ENCODE measurements at places on chromosomes 5 and 9.

DNA sequence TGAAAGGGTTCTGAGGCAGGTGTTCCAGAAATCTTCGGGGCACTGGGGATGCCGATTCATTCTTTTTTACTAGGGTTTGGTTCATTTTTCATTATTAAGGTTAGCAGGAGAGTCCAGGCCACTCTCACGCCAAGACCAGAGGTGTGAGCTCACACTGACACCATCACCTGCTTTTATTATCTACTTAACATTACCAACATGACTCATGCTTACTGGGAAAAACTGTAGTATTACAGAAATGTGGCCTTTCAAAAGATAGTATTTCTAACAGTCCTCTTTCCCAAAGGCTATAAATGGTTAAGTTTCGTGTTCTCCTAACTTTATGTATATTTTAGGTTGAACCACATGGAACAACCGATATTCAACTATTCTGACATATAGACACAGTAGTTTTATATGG is 222.1 kb downstream of the ROR2 start:
- DNase-seq, result no peak

DNA sequence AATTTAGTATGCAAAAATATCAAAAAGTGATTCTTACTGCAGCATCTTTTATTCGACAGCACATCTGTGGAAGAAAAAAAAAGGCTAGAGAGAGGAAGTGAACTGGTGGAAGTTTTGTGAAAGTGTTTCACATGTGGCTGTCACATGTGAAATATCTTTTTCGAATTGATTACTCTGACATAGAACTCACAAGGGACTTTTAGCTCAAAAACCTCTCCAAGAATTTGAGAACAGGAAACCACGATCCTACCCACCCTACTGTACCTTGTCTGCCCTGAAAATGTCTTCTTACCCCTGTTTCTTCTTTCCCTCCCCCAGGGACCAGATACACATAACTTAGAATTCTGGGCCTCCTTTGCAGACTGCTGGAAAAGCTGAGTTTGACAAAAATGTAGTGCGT is 106.5 kb upstream of the PRRC1 start:
- no peak for DNase-seq

GRCh38 chr9:101027733-101028345 is 688 bp upstream of the PLPPR1 start:
- DNase-seq, result no peak

- DNase-seq, result no peak
Measured at GRCh38 chr9:130570208-130570607, 9.2 kb upstream of the FUBP3 start.

- DNase-seq, result no peak
Measured at GRCh38 chr5:10653751-10654400, 90.0 kb downstream of the ANKRD33B start.

- DNase-seq, result peak; percentile 79
Measured at GRCh38 chr9:121992571-121993212, 100.4 kb downstream of the TTLL11 start.

- DNase-seq, result no peak
Measured at GRCh38 chr5:119512277-119512676, 60.0 kb downstream of the HSD17B4 start.

GRCh38 chr5:96370976-96371375 is 62.1 kb downstream of the PCSK1 start:
- no peak for DNase-seq

DNA sequence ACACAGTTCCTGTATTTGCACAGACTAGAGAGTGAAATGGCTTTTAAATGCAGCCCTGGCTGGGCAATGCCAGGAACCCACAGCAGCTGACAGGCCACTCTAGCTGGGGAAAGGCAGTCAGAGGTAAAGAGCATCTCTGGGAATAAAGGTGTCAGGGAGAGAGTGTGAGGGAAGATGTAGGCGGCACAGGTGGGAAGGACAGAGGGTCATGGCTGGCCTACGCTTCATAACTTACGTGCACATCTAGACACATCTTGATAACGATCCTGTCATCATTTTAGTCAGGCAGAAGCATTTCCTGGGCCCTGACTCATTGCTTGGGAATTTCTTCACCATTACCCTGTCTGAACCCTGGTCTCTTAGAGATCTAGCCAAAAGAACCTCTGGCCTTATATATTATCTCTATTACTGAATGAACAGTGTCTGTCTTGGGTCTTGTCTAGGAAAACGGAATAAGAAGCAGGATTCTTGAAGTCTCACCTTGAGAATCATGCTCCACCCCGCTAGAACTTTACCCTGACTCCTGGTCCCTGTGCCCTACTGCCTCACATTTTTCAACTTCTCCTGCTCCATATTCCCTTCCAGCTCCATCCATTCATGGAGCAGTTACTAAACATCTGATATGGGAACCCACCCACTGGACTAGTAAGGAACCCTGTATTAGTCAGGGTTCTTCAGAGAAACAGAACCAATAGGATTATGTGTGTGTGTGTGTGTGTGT is 106.4 kb upstream of the ELL2 start:
- DNase-seq, result no peak

GRCh38 chr9:7055171-7055903 is 297.6 kb downstream of the KDM4C start:
- DNase-seq, result no peak

GRCh38 chr9:114511978-114512874 is 7.0 kb upstream of the WHRN start:
- no peak for DNase-seq

DNA sequence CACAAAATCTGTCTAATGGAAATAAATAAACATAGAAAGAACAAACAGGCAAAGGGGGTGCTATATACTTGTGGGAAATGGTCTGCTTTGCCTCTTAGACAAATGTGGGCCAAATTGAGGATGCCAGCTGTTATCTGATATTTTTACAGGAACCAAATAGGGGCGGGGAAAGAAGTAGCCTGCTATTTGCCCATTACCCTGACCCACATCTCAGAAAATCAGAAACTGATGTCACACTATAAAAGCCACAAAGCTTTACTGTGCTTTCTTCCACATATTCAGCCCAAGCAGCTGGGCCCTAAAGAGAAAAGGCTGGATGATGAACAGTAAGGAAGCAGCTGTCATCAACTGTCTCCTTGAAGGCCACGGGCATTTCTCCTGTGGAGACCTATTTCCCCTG is 97.3 kb downstream of the ELAVL2 start:
- DNase-seq, result no peak

DNA sequence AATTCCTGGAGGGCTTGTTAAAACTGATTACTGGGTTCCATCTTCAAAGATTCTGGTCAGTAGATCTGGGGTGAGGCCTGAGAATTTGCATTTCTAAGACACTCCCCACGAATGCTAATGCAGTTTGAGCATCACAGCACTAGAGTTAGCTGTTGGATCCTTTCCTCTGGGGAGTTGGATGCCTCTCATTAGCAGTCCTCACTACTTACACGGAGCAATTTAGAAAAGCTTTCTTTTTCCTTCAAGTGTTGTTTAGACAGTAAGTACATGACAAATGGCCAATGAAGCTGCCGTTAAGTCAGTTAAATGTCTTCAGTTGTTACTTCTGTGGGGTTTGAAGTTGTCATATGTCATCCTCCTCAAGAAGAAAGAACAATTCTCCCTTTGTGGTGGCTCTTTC is 74.9 kb upstream of the HMHB1 start:
- no peak for DNase-seq

- no peak for DNase-seq
Measured at GRCh38 chr5:6687505-6687904, 25.7 kb upstream of the TENT4A start.

DNA sequence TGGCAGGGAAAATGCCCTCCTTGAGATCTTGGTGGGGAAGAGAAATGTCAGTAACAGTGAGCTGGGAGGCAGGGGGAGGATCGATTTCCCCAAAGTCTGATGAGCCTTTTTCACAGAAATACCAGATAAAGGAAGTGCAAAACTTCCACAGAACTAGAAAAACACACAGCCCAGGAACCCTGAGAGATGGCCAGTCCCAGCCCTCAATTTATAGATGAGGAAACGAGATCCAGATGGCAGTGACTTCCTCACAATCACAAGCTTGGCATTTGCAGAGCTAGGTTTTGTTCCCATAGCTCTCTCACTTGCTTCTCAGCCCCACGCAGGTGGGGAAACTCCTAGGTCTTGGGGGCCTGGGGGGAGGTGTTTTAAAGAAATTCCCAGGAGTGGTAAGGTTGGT is 3.8 kb upstream of the GGTA1 start:
- DNase-seq, result no peak

DNA sequence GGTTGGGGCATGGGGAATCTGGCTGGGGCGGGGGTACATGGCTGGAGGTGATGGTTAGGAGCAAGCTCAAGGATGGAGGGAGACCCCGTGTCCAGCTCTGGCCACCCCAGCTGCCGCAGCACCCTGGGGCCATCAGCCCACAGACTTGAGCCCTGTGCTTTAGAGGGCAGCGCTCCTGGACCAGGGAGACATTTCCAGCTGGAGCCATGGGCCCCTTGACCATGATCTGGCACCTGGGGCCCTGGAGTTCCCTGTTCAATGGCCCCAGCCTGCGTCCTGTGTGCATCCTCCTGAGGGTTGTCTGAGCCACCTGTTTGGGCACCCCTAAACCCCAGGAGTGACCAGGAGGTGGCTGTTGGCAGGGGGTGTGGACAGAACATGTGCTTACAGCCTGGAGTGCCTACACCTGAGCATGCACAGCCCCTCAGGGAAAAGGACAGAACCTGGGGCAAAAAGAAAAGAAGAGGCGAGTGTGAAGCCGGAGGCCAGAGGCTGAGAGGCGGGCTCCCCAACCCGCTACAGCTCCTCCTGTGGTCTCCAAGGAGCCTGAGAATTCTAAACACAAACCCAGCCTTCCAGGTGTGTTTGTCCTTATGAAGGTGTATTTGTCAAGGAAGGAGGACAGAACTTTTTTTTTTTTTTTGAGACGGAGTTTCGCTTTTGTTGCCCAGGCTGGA is 126.7 kb downstream of the C9orf50 start:
- no peak for DNase-seq

- DNase-seq, result no peak
Measured at GRCh38 chr9:127095411-127095810, 27.0 kb downstream of the ANGPTL2 start.

- DNase-seq, result no peak
Measured at GRCh38 chr9:94799578-94800264, 73.2 kb downstream of the AOPEP start.

DNA sequence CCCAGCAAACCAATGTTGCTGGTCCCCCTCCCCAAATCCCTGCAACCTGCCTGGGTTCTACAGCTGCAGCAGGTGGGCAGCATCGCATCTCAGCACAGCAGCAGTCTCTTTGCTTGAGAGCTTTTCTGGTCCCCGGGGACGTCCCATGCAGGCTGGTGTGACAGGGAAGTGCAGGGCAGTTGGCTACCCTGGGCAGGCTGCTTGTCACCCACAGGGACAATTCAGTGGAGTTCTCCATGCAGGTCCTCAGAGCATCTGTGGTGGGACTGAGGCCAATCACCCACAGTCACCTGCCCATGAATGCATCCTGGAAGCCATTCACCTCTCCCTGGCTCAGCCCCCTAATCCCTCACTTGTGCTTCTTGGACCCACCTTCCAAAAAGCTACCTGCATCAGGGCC is 43.9 kb upstream of the SEMA4D start:
- DNase-seq, result no peak

DNA sequence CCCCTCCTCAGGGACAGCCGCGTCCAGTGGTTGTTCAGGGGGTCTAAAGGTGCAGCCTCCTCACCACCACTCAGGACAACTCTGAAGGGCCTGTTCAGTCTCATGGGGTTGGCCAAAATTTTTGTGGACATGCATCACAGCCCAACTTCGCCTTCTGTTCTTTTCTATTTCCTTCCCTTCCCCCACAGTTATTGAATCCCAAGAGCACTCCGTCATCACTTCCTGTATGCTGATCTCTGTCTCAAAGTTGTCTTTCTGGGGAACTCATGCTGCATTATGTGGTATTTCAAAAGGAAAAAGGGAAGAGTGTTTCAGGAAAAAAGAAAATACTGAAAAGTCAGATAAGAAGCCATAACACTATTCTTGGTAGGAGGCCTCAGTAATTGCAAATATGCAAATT is 355.4 kb downstream of the CAAP1 start:
- no peak for DNase-seq

- DNase-seq, result no peak
Measured at GRCh38 chr5:72954389-72954788, 1.5 kb upstream of the FCHO2 start.

- no peak for DNase-seq
Measured at GRCh38 chr9:93049491-93049890, 9.0 kb upstream of the SUSD3 start.

DNA sequence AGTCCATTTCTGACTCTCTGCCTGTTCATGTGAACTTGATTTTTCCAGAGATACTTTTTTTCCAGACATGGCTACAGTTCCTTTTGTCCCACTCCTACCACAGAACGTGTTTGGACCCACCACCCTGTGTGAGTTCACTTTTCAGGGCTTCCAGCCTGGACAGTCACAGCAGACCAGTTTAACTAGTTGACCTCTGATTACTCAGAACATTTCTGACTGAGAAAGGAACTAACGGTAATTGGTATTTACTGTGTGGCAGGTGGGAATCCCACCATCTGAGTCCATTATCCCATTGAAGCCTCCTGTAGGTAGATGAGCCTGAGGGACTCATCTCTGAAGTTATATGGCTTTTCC is 210.1 kb downstream of the GOLPH3 start:
- DNase-seq, result no peak

DNA sequence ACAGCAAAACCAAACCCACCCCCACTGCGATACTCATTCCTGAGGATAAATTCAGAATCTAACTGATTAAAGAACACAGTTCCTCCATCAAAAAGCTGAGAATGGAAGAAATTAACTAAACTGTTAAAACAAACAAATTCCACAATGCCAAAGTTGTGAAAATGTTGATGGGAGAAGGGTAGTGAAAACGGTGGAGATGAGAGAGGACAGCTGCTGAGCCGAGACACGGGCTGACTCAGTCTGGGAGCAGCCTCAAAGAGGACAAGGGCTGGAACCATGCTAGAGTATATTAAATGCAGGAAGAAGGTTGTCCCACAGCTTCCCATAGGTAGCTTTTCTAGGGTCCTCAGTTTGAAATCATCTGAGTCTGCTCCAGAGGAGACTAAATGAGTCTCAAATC is 14.3 kb downstream of the ADAMTS12 start:
- DNase-seq, result no peak

- DNase-seq, result no peak
Measured at GRCh38 chr5:42573386-42573785, 150.1 kb downstream of the GHR start.

GRCh38 chr9:117224695-117225094 is 190.2 kb downstream of the ASTN2 start:
- no peak for DNase-seq

GRCh38 chr5:68067291-68067690 is 148.3 kb upstream of the PIK3R1 start:
- DNase-seq, result no peak

DNA sequence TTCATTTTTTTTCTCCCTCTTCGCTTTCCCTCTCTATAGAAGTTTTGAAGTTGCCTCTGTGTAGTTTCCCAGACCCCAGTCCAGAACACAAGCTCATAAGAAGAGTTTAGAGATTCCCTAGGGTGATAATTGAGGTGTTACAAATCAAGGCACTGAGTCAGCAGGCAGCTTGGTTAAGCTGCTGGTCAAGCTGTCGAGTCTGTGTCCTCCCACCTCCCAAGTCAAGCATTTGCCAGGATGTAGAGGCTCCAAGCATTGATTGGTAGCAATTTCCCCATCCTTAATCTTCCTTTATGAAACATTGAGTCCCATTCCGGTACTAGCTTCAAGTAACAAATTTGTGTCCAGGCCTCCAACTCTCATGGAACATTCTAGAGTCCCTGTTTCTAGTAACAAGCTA is 47.5 kb upstream of the SLC1A1 start:
- no peak for DNase-seq
